ENCODE measurements at places on chromosomes 2 and 18.

DNA sequence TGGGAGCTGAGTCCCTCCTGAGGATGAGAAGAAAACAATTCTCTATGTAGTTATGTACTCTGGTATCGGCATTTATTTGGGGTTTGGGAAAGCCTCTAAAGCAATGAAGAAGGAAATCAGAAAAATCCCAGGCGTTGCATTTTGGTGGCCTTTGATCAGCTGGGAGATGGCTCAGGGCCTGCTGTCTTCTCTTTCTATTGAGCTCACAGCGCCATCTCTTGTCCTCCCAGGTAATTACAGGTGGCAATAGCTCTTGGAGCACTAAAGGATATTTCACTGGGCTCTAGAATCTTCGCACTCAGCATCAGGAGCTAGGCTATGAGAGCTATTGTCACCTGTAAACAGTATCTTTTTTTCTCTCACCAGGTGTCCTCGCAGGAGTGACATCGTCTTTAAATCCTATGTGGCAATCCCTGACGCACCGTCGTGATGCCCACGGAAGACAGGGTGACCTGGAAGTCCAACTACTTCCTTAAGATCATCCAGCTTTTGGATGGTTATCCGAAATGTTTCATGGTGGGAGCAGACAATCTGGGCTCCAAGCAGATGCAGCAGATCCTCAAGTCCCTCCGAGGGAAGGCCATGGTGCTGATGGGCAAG, 76.1 kb upstream of the PMAIP1 start:
- no peak for DNase-seq

GRCh38 chr2:127585270-127585807, 49.9 kb downstream of the MYO7B start:
- DNase-seq, result no peak

DNA sequence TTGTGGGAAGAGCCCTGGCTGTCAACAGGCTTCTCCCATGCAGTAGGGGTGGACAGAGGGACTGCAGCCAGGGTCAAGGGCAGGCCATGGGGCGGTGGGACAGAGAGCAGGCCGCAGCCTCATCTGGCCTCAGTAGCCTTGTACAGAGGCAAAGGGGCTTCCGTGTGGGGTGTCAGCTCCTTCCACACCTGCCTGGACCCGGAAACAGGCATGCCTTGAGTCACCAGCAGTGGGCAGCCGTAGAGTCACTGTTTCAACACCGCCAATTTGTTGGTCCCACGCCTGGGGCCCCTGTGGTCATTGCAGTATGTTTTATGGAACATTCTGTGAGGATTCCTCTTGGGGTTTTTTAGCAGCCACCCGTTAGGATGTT, 173.0 kb downstream of the SMAD7 start:
- DNase-seq, result no peak

DNA sequence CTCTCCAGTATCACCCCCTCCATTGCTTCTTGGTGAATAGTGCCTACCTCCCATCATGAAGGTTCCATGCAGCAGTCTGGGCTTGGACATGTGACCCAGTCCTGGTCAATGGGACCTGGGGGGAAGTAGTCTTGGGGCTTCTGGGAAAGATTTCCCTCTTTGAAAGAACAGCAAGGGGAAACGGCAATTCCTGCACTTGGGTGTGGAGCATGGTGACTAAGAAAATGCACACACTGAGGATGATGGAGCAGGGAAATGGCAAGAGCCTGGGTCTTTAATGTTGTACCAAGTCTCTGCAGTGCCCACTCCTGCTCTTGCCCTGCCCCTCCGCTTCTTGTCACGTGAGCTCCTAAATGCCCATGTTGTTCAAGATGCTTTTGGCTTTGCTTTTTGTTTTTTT, 131.4 kb upstream of the SIX2 start:
- DNase-seq, result no peak

- no peak for DNase-seq
Measured at GRCh38 chr2:1173528-1173927, 222.9 kb downstream of the SNTG2 start.

- DNase-seq, result no peak
Measured at GRCh38 chr2:118774458-118775133, 72.9 kb downstream of the EN1 start.
